ENCODE measurements at places on chromosomes 12 and 14.

DNA sequence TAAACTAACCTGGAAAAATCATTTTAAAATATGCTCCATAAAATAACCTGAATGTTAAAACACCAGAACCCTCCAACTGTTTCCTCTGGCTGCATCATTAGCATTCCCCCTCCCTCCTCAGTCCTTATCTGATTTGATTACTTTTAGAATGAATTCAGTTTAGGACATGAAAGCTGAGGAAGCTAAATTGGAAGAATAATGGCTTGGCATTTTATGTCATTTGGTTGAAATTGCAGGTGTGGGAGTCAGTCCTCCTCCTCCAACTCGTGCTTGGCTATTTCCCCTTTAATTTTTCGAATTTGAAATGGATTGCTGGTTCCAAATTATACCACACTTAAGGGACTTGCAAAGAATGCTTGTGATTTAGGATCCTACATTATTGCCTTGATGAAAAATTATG is 473.0 kb upstream of the STXBP6 start:
- DNase-seq: no peak

- DNase-seq: no peak
Measured at GRCh38 chr14:95711476-95712176, 2.3 kb downstream of the TCL1A start.

GRCh38 chr12:94872971-94873733 is 130.3 kb downstream of the NDUFA12 start:
- DNase-seq: no peak

DNA sequence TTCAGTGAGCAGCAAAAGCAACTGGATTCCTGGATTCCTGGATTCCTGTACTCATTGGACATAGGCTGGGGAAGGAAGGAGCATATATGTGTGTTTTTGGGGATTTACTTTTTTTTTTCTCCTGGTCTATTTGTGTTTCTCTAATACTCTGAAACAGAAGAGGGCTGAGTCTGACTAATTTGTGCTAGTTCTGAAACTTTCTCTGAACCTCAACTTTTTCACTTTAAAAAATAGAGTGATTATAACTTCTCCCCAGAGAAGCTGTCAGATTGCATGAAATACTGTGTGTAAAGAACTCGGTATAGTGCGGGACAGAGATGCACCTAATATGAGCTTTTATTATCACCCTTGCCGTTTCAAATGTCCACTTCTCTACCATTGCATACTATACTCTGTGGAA is 529.5 kb downstream of the TMTC2 start:
- no peak for DNase-seq

DNA sequence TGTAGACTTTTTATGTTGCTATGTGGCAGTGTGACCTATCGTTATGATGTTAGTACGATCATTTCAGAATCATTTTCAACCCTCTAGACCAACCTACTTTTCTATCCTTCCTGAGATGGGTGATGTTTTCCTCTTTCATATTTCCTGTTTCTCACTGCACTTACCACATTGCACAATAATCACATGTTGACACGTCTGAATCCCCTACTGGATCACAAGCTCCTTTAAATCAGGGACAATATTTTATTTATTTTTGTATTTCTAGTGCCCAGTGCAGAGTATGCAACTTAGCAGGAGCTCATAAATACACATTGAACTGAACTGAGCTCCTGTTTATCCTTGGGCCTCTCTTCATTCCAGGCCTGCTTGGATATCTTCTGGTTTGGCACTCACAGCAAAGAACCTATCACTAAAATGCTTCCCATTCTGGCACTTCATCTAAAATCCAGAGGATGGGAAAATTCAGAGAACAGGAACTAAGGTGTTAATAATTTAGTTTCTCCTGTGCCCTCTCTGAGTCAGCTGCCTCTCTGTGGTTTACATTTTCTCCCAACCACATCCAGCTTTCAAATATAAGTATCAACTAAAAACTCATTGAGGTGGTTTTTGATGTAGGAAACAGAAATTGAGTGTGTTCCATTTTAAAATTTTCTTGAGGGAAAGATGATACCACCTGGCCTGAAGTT is 69.4 kb upstream of the DYRK2 start:
- DNase-seq: no peak

DNA sequence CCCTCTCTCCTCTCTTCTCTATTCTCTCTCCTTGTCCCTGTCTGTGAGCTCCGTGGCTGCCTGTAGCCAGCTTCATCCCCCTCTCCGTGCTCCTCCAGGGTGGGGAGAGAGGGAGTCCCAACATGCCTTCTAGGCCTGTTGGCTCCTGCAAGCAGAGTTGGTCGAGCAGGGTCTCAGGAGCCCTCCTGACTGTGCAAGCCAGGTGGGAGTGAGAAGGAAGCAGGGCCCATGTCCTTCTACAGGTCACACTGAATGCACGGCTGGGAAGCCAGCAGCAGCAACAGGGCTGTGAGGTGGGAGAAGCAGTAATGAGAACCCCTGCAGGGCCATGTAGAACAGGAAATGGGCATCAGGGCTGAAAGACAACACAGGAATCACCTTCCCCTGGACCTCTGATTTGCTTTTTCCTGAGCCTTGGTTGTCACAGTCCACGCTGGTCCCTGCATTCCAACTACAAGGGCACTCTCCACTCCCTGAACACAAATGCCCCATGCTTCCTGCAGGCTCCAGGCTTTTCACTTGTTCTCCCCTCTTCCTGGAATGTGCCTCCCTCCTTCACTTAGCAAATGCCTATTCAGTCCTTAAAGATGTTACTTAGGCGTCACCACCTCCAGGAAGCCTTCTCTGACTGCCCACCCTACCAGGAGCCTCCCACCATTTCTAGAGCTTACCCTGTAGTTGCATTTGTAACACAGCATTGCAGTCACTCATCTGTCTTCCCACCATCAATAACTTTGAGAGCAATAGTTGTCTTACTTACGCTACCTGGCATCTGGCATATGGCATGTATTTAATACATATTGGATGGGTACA is 51.2 kb downstream of the TSPAN11 start:
- no peak for DNase-seq

Measured in stimulated activated CD8-positive, alpha-beta memory T cell treated with anti-CD3 and anti-CD28 coated beads, Interleukin-7, amount 100 ng/mL, for 48 hours (primary cell).